ENCODE measurements at places on chromosomes 4 and X. TPM values are rescaled to one million over a fixed set of nuclear protein-coding genes. Genes with fewer than 3 reads are reported as not detected.
A peak's percentile ranks its signal among the peaks of the same experiment; 100 is the strongest.

XAGE2 gene
- not detected for total RNA-seq

PPARGC1A gene
- 0.27 TPM for total RNA-seq

KLHL5 gene
- total RNA-seq: 99.3 TPM

AASDH gene
- total RNA-seq: 3.8 TPM

AGTR2 gene
- not detected for total RNA-seq

NAT8L gene
- 2.8 TPM for total RNA-seq

HTRA3 gene
- total RNA-seq: 0.27 TPM

LETM1 gene
- total RNA-seq: 48.9 TPM

ELOVL6 gene
- total RNA-seq: 3.9 TPM

SLC10A4 gene
- not detected for total RNA-seq

SOWAHB gene
- not detected for total RNA-seq

TBC1D19 gene
- total RNA-seq: 49.4 TPM

GRCh38 chr4:150002561-150002960, 75.7 kb upstream of the DCLK2 start:
- DNase-seq: no peak

- no peak for DNase-seq
Measured at GRCh38 chr4:111678908-111679307, 466.3 kb upstream of the FAM241A start.

DNA sequence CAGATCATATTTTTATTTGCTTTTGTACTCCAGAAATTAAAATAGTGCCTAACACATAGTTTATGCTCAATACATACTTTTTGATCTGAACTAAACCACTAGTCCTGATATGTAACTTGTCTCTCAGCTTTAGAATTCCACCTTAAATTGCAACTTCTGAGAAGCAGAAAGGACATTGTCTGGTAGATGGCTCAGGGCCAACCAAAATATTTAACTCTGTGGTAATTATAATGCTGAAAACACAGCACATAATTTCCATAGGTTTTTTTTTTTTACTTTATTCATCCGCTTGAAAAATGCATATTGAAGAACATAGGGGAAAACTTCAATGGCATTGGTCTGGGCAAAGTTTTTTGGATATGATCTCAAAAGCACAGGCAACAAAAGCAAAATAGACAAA, 59.3 kb downstream of the AREG start:
- DNase-seq: peak; percentile 34

DNA sequence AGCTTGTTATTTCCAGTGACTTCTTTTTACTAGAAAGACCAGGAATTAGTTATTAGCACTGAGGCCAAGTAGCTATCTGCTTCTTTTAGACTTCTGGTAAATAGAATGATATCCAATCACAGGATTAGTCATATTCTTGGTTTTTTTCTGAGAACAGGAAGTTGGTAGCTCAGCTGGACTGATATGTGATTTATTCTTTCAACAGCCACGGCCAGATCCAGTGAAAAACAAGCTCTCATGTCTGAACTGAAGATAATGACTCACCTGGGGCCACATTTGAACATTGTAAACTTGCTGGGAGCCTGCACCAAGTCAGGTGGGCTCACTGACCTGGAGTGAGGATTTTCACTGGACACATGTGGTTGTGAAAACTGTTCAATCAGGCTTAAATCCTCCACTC, 48.6 kb downstream of the PDGFRA start:
- DNase-seq: peak; percentile 28

- DNase-seq: no peak
Measured at GRCh38 chr4:134862116-134862515, 660.5 kb upstream of the PABPC4L start.

GRCh38 chrX:96985046-96985445, 101.3 kb downstream of the RPA4 start:
- DNase-seq: no peak

DNA sequence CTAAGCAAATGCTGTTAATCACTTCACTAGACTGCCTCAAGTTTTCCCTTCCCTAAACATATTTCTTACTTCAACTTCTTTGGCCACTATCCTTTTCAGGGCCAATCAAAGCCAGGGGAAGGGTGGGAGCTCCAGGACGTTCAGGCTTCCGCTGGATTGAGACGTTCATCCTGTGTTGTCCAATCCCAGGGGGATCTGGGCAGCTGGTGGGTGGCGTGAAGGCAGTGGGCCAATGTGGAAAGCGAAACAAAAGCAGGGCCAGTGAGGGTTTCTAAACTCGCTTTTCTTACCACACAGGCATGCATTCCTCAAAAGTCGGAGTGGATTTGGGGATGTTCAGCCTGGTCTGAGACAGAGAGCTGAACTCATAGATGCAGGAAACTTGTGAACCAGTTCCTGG, 7.6 kb downstream of the CXCL13 start:
- DNase-seq: no peak

DNA sequence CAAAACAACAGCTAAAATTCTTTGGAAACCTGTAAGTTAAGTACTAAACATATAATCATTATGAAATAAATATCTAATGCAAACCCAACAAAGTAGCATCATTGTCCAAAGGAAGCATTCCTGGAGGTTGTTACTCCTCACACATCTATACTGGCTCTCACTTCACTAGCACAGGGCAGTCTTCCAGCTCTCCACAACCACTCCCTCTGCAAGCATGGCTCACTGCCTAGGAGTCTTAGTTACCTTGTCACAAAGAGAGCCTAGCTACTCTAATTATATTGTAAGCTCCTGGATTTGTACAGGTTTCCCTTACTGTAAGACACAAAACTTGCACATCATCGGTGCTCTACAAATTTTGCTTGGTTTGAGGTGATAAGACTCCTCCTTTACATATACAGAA, 76.1 kb downstream of the AMMECR1 start:
- peak; percentile 2 for DNase-seq

GRCh38 chrX:24833695-24834094, 140.0 kb downstream of the POLA1 start:
- DNase-seq: no peak

- DNase-seq: no peak
Measured at GRCh38 chrX:138765051-138765450, 53.5 kb upstream of the FGF13 start.

DNA sequence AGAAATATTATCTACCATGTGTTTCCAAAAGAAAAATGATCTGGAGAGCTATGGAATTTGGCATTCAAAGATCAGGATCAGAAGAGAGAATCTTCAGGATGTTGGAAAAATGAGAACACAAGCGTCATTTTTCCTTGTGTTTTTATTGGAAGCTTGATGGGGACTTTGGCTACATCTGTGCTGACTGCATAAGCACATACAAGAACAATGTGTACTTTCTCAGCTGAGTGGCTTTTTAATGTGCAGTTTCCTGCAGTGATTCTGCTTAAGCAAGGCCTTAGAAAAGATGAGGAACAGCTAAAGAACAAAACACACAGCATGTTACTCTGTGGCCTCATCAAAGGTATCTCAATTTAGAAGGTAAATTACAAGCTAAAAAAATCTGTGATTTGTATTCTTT, 1039.9 kb downstream of the GLUD2 start:
- DNase-seq: no peak

Measured in Daoy (cell line).